Lung microvascular endothelial cell (primary cell): ENCODE measurements at places on chromosomes 1 and 21. TPM values are rescaled to one million over a fixed set of nuclear protein-coding genes. Genes with fewer than 3 reads are reported as not detected.

The GCLM gene
- total RNA-seq = 7.5 and 9.8 TPM in 2 replicates

The HAO2 gene
- total RNA-seq = not detected in 2 replicates

The OR2M2 gene
- total RNA-seq = not detected in 2 replicates

- no peak for DNase-seq
These were observed 528.5 kb upstream of the ZP4 start for GRCh38 chr1:238419209-238419608.

GRCh38 chr1:197786280-197786679 lies 11.0 kb upstream of the DENND1B start:
- DNase-seq = no peak
